Left ventricle myocardium superior (tissue), 1 donor: ENCODE measurements at places on chromosomes 7 and 10. TPM values are rescaled to one million over a fixed set of nuclear protein-coding genes. Genes with fewer than 3 reads are reported as not detected.
A peak's percentile ranks its signal among the peaks of the same experiment; 100 is the strongest.

Gene MDFIC
- 19.9 TPM for total RNA-seq

Gene FRG2B
- total RNA-seq: not detected

Gene NAT16
- not detected for total RNA-seq

Gene CXCL12
- total RNA-seq: 136 TPM

Gene MEOX2
- 11.2 TPM for total RNA-seq

Gene WDR86
- 0.37 TPM for total RNA-seq

Gene SORBS1
- total RNA-seq: 703 TPM

Gene SERPINE1
- total RNA-seq: 1.3 TPM

Gene VOPP1
- 23.4 TPM for total RNA-seq

Gene GRID1
- 2.4 TPM for total RNA-seq

DNA sequence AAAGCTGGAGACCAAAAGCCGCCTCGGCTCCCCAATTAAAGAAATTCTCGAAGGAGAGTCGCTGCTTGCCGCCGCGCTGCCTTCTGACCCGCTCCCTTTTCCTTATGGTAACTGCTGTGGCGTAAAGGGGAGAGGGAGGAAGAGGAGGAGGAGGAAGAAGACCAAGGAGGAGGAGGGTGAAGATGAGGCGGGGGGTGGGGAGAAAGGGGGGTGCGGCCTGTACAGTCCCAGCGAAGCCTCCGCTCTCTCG is 388 bp downstream of the CNOT4 start:
- DNase-seq: peak; percentile 32

DNA sequence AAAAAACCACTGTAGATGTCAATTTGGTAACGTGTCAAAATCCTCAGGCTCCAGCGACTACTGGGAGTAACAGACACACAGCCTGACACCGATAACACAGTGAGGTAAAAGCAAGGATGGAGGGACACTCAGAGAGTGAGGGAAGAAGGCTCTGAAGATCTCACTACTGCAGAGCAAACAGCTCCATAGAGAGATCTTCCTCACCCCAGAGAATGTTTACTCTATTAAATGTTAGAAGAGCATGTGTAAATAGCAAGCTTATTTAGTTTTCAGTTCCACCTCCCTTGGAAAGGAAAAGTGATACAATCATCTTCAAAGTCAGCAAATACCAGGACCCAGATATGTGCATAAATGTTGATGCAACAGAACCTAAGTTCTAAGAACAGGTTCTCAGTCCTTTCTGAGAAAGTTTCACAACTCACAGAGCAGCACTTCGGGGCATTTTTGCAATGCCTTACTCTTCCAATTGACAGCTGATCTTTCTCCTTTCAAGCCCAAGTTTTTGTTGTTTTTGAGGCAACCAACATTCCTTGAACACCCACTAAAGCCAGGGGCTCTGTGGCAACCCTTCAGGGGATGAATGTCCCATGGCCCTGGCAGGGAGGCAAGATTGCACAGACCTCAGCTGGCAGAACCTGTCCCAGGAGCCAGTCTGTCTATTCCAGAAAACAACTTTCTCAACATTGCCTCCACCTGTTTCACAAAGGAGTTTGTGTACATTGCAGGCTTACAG is 177.4 kb downstream of the SFMBT2 start:
- no peak for DNase-seq

DNA sequence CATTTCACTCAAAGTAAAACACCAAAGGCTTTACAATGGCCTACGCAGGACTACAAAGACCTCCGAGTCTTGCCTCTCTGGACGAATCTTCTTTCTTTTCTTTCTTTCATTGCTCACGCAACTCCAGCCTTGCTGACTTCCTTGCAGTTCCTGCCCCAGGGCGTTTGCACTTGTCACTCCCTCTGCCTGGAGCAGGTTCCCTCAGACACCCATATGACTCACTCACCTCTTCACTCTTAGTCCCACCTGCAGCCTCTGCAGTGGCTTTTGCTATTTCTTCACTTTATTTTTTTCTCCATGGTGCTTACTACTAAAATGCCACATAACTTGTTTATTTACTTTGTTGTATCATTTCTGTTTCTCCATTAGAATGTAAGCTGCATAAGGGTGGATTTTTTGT is 33.1 kb downstream of the GHRHR start:
- DNase-seq: no peak

- DNase-seq: no peak
Measured at GRCh38 chr10:116154651-116155050, 118.4 kb downstream of the GFRA1 start.

DNA sequence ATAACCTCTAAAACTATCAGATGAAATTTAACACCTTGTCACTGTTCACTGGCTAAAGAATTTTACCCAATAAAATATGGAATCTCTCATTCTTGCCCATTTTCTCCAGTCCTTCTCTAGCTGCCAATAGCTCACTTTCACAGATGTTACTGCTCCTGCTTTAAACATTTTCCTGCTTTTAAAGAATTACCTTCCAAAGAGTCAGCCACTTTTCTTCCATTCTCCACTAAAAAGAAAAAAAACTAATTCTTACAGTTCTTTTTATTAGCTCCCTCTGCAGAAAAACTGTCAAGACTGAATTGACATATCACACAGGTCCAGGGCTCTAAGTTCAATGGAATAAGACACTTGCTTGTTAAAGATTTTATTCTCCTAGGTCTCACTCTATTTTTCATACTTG is 114.8 kb downstream of the SFMBT2 start:
- DNase-seq: no peak

DNA sequence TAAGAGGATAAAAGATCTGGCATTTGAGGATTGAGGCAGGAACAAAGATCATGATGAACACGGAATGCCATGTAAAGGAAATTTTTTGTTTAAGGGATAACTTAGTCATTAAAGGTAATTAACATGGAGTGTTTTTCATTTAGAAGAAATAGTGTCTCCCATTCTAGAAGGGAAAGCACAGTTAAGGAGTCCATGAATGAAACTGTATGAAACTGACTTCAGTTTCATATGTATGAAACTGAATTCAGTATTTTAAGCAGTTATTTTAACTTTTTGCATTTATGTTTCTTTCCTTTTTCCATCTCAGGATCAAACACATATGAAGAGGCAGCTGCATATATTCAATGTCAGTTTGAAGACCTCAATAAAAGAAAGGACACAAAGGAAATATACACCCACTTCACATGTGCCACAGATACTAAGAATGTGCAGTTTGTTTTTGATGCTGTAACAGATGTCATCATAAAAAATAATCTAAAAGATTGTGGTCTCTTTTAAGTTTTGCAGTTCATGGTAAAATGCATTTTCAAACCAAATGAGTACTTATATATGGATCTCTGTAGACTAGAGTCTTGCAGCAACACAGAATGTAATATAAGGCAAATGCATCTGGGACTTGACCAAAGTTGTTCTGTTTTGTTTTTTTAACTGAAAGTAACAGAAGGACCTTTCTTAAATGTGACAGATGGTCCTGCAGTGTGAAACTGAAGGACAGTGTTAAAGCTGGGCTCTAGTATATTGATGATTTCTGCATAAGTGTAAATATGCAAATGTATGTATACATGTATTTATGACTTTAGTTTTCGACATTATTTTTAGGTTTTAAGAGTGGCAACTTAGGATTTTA is 82.6 kb downstream of the GNAI1 start:
- DNase-seq: no peak

- DNase-seq: peak; percentile 17
Measured at GRCh38 chr7:2044883-2045471, 187.8 kb downstream of the MAD1L1 start.

GRCh38 chr7:34995757-34996156 is 41.5 kb downstream of the DPY19L1 start:
- DNase-seq: no peak

GRCh38 chr10:112448888-112449287 is 1.9 kb downstream of the VTI1A start:
- DNase-seq: no peak

GRCh38 chr7:151411551-151411950 is 1.7 kb upstream of the WDR86 start:
- no peak for DNase-seq

DNA sequence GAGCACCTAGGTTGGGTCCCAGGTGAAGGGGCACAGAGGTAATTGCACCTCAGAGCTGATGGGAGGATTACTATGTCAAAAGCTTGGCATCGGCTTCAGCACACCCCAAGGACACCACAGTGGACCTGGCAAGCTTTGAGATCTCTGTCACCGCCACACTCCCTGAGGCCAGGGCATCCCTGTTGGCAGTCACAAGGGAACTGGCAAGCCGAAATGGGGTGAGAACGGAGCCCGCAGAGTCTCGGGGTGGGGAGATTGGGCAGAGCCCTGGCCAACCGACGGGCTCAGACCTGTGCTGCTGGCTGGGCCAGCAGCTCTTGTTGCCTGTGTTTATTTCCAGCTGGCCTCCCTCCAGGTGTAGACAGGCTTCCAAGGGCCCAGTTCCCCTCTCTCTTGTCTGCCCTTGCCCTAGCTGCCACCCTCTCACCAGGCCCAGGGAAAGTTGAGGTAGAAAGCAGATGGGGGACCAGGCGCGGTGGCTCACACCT is 2.5 kb downstream of the HSPB1 start:
- peak; percentile 89 for DNase-seq

GRCh38 chr7:149071182-149071635 is 19.3 kb downstream of the ZNF786 start:
- DNase-seq: no peak

DNA sequence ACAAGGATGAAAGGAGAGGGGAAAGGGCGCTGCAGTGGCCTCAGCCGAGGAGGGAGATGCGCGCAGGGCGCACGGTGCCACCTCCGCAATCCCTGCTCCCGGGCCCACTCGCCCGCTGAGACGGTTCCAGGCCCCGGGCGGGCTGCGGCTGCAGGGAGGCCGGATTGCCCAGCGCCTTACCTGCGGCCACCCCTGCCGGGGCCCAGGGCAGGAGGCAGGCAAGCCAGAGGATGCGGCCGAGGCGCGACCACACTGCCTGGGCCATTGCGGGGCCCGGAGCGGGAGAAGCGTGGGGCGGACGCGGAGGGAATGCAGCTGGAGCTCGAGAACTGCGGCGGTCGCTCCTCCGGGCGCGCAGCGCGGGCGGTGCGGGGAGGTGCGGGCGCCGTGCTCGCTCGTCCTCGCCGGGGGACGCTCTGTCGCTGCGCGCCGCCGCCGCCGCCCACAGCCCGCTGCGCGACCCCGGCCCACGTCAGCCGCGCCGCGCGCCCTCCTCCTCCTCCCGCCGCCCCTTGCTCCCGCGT is at the start of gene TMEM130:
Gene TMEM130, minus strand, starts transcription at position 418 of the 524 bp plus-strand sequence. Its CDS starts 153 bp downstream, at position 265.
- DNase-seq: no peak

DNA sequence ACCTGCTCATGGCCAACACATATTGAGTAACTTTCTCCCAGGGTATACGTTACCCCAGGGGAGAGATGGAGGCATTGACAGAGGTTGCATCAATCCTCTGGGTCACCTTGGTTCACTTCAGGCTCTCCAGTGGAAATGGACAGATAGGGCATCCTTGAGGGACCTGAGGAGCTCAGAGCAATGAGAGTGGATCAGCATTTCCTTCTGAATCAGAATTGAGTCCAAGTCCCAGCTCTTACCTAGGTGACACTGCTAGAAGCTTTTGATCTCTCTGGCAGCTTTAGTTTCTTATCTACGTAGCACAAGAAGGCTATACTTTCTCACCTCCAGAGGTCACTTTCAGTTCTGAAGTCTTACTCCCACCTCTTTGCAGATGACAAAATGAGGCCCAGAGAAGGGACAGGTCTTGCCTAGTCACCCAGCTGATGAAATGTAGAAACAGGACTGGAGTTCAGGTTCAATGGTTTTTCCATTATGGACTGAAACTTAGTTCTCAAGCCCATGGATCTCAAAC is 35.2 kb downstream of the PANK1 start:
- DNase-seq: no peak

DNA sequence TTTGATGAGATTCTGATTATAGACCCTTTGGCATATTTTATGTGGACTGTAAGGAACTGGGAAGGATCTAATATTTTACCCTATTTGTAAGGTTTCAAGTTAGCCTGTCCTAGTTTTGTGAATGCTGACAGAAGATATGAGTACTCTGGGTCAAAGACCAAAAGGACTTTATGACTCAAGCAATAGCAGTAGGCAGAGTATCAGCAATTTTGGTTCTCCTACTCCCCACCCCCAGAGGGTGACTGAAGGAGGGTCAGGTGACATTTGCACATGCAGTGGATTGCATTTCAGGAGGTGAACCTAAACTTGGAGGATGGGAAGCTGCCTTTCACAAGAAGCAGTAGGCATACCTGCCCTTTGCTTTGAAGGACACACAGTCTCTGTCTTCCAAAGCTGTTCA is 84.0 kb upstream of the KLF6 start:
- no peak for DNase-seq

DNA sequence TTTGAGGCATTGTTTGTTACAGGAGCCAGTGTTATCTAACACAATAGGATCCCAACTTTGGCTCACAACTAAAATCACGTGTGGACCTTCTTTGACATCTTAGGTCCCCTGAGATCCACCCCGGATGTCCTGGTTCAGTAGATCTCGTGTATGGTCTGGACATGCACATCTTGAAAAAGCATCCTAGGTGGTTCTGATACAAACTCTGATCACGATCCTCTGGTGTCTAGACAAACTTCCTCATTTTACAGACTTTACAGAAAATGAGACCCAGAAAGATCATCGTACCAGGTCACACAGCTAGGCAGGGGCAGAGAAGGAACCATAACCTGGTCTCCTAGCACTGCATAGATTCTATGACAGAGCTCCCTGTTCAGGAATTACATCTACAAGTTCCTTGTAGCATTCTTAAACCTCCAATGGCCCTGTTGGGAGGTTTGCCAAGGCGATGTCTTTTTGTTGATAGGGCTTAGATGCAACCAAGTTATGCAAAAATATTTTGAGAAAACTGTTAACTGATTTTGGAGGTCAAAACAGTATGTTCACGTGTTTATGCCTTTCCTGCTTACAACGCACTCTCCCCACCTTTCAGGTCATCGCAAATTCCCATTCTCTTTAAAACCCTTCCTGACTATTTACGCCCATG is 30.8 kb upstream of the CHST15 start:
- DNase-seq: no peak

DNA sequence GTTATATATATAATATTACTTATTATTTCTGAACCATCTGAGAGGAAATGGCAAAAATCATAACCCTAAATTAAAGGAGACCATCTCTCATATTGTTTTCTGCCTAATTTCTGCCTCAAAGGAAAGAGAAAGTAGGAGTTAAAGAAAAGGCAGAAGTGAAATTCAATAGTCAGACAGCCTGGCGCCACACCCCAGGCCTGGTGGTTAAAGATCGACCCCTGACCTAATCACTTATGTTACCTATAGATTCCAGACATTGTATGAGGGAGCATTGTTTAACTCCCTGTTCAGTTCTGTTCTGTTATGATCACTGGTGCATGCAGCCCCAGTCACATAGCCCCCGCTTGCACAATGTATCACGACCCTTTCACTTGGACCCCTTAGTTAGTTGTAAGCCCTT is 24.9 kb upstream of the CHST3 start:
- DNase-seq: no peak

- no peak for DNase-seq
Measured at GRCh38 chr7:80249619-80250295, 115.1 kb downstream of the GNAI1 start.
